Hindlimb muscle (tissue), 1 donor: ENCODE measurements at places on chromosomes 2 and 18. TPM values are rescaled to one million over a fixed set of nuclear protein-coding genes. Genes with fewer than 3 reads are reported as not detected.
A peak's percentile ranks its signal among the peaks of the same experiment; 100 is the strongest.

GRCh38 chr18:55485666-55486065 is 102.3 kb downstream of the TCF4 start:
- no peak for DNase-seq

- DNase-seq, result no peak
Measured at GRCh38 chr18:11802158-11802557, 49.1 kb upstream of the CHMP1B start.

DNA sequence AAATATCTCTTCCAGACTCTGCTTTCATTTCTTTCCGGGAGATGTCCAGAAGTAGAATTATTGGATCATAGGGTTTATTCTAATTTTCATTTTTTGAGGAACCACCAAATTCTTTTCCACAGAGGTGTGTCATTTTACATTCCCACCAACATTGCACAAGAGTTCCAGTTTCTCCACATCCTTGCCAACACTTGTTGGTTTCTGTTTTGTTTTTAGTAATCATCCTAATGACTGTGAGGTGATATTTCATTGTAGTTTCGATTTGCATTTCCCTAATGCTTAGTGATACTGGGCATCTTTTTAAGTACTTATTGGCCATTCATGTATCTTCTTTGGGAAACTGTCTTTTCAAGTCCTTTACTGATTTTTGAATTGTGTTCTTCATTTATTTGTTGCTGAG is 513.1 kb downstream of the PARD3B start:
- DNase-seq, result no peak

- DNase-seq, result no peak
Measured at GRCh38 chr2:121019071-121019470, 265.9 kb downstream of the TFCP2L1 start.

DNA sequence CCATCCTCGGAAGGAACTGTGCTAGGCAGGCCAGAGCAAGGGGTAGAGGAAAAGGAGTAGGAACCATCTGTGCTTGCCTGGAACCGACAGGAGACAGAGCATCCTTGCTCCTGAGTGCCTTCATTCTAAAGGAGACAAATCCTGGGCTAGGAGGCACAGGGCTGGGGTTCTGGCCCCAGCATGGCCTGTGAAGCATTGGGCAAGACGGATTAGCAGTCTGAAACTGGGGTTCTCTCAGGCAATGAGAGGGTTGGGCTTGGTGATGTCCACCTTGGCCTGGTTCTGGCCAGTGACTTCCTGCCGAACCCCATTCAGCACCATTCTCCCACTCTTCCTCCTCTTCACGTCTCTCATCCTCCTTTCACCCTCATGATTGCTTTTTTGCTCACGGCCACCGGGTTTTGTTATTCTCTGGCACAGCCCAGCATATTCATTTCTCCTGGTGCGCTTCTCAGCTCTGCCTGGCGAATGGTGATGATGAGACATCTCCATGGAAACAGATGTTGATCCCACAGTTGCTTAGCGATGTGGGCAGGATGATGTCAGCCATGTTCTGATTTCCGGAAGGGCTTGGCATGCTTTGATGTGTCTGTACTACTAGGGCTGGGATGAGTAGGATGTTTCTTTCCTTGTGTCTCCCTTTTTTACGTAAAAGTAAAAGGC is 127.7 kb downstream of the CAPN13 start:
- peak; percentile 40 for DNase-seq

- no peak for DNase-seq
Measured at GRCh38 chr2:46798041-46798440, 117.6 kb downstream of the MCFD2 start.

DNA sequence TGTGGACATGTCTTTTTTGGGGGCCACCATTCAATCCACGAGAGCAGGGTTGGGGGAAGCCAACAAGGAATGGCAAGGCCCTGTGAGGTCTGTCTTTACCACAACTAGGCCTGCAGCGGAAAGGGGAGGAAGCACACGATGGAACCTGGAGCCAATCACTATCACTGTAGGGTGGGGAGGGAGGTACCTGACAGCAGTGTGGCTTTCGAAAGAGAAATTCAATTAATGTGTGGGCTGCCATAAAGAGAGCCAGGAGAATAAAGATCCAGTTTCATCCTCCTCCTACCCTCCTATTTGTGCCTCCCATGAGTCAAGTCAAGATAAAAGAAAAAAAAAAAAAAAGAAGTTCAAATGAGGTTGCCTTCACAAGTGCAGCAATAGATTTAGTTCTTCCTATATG is 18.9 kb upstream of the RBMS1 start:
- DNase-seq, result no peak

DNA sequence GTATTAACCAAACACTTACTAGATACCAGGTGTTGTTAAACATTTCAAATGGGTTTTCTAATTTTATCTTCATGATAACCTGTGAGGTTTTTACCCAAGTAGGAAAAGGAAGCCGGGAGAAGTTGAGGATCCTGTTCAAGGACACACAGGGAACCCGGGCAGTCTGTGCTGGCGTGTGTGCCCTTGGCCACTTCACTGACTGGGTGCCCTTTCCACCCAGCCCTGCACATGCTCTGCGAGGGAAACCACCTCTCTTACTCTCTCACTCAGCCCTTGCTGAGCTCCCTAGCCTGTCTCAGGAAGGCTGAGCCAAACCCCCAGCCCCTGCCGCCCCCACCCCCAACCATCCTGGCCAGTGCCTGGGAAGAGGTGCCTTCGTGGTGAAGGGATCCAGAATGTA is 51.8 kb downstream of the TEX44 start:
- no peak for DNase-seq

DNA sequence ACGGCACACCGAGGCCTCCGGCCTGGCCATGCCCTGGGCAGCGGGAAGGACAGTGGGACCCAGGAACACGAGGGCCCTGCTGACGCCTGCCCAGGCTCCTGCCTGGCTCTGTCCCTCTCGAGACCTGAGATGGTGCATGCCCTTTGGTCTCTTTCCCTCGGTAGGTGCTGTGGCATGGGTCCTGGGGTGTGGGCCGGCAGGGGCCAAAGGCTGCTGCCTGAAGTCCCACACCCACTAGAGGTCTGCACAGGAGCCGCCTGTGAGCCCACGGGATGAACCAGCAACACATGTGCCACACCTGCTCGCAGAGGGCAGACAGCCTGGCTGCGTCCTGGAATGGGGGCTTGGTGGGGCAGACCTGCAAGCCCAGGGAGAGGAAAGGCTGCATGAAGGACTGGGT is 73.3 kb downstream of the NDUFA10 start:
- DNase-seq, result no peak

GRCh38 chr2:4556135-4556896 is 852.9 kb downstream of the DCDC2C start:
- no peak for DNase-seq

SLC23A3 gene
- polyA plus RNA-seq, result 1.1 TPM

PTPRN gene
- polyA plus RNA-seq, result 0.12 TPM

LOXHD1 gene
- 2.8 TPM for polyA plus RNA-seq

CCDC148 gene
- 0.26 TPM for polyA plus RNA-seq

ATOH8 gene
- polyA plus RNA-seq, result 25.6 TPM
